ENCODE measurements at places on chromosomes 16 and 17.

DNA sequence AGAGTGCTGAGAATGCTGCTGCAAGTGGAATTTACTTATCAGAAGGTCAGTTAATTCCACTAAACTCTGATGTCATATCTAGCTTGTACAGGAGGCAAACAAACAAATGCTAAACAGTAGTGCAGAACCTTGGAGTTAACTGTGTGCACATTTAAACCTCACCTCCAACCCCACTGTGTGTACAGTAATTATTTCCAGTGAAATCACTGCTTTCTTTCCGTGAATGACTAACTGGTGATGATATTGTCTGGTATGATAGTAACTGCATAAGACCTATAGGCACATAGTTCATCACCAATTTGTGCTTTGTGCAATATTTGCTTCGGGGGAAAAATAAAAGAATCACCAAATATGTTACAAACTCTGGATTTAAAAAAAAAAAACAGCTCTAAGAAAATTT lies 492.5 kb upstream of the HSBP1 start:
- DNase-seq: no peak

DNA sequence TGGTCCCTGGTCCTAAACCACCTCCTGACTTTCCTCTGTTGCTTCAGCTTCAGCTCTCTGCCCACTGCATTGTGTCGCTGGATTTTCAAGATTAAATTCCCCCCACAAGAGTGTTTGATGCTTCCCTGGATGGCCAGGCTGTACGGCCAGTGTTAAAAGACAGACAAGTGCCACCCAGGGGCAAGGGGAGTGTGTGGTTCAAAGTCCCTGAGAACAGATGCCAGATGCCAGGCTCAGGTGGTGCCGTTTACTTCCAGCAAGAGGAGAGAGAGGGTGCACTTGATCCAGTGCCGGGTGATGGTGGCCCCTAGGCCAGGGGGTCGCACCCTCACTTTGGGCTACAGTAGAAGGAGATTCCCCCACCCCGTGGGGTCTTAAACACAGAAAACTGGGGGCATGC lies 109.2 kb downstream of the RPTOR start:
- no peak for DNase-seq

DNA sequence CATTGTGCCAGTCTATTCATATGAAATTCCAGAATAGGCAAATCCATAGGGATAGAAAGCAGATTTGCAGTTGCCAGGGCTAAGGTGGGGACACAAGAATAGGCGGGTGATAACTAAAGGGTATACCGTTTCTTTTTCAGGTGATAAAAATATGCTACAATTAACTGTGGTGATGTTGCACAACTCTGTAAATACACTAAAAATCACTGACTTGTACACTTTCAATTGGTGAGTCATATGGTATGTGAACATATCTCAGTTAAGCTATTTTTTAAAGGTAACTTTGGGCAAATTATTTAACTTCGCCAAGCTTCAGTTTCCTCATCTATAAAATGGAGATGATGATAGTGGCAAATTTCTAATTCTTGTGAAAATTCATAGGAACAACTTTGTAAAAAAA lies 65.9 kb downstream of the CDYL2 start:
- DNase-seq: no peak

GRCh38 chr17:40301315-40301714 lies 7.7 kb upstream of the RARA start:
- no peak for DNase-seq

DNA sequence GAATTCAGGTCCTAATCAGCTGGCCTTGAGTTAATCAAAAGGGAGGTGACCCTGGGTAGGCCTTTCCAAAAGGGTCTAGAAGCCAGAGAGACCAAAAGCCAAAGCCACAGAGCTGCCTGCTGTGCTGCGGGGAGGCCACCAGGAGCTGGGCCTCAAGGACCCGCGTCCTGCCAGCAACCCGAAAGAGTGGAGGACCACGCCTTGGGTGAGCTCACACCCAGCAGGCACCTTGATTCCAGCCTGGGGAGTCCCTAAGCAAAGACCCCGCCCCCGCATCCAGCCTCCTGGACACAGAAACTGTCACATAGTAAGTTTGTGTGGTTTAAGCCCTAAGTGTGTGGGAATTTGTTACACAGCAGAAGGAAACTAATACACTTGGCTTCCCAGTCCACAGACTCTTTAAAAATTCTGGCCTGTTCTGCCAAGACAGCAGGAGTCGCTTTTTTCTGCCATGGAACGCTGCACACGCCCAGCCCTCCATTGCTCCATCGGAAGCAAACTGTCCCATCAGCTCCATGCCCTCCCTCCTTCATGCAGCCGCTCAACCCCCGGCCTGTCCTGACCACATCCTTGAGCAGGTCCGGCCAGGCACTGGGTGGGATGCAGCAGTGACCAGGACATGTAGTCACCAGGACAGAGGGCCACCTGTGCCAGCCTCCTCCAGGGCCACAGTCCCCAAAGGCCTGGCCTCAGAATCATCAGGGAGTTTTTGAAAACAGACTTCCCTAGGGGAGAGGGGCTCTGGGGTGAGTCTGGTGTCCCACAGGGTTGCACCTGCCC lies 20.9 kb upstream of the RASD1 start:
- DNase-seq: no peak

DNA sequence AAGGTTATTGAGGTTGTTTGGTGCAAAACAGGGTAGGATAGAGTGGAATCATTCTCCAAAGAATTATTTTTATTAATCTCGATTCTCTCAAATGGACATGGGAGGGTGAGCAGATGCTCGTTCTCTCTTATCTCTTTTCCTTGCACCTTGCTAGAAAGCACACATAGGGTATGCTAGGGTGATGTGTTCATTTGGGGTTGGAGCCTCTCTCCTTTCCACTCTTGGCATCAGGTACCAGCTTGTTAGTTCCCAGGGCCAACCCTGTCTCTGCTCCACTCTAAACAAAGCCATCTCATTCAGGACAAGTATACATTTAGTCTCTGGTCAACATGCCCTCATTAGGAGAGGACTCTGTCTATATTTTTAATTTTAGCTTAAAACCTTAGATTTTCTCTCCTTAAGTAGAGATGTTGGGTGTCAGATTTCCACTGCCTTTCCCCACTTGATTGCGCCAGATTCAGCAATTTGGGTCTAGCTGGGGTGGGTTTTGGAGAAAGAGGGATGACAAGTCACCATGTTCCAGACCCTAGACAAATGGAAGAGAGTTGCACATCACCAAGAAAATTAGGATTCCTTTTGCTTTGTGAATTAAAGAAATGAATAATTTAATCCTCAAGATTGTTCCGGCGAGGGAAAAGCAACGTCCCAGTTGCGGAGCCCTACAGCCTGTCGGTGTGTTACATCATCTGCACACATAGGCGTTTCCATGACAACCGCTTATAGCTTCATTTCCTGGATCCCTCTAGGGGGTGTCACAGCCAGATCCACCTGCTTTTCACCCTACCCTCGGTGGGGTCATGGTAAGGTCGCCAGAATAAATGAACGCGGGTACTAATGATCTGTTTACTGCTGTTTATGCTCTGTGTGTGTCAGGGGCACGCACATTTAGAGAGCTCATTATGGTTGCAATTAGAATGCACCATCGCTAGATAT lies 41.6 kb downstream of the SNX11 start:
- DNase-seq: no peak

- peak; percentile 87 for DNase-seq
Observed at GRCh38 chr17:29615492-29616299, 7.0 kb downstream of the CORO6 start.

DNA sequence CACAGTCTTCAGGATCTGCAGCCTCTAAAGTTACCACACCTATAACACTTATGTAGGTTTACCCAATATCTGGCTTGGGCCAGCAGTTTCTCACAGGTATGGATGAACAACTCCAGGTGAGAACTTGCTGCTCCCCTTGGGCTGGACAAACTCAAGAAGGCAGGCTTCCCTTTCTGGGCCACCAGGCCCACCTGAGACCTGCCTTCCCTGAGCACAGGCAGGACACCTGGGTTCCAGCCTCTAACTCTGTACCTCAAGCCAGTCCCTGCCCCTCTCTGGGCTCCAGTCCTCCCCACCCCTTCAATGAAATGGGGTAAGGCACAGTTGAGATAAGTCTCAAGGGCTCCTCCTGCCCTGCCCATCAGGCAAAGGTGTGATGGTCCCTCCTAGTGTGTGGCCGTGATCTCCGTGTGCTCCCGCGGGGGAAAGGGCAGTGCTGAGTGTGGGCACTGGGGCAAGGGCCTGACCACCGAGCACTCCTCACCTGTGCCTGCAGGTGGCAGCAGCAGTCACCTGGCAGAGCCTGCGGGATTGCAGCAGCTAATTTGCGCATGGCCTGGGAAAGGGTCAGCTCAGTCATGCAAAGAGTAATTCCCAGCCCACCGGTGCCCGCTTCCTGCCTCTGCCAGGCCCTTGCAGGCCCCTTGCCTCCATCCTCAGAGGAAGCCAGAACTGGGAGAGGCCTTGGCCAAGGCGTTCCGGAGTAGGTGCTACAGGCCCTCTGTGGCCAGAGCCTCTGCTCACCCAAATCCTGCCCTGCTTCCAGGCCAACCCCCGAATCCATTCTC lies 28.2 kb upstream of the ADGRG1 start:
- DNase-seq: peak; percentile 55

GRCh38 chr16:73219176-73219575 lies 171.2 kb upstream of the ZFHX3 start:
- DNase-seq: no peak

DNA sequence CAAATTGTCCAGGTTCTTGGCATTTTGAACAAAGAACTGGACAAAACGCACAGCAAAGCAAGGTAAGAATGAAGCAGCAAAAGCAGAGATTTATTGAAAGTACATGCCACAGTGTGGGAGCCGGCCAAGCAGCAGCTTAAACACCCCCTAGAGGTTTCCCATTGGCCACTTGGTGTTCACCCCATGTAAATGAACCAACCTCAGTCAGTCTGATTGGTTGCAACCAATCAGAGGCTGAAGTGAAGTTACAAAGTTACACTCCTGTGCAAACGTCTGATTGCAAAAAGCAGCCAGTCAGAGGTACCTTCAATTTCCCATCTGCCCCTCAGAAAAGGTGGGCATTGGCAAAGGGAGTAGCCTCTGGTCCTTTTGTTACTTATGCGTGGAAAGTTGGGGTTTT lies 8.8 kb upstream of the ZNF263 start:
- DNase-seq: no peak

DNA sequence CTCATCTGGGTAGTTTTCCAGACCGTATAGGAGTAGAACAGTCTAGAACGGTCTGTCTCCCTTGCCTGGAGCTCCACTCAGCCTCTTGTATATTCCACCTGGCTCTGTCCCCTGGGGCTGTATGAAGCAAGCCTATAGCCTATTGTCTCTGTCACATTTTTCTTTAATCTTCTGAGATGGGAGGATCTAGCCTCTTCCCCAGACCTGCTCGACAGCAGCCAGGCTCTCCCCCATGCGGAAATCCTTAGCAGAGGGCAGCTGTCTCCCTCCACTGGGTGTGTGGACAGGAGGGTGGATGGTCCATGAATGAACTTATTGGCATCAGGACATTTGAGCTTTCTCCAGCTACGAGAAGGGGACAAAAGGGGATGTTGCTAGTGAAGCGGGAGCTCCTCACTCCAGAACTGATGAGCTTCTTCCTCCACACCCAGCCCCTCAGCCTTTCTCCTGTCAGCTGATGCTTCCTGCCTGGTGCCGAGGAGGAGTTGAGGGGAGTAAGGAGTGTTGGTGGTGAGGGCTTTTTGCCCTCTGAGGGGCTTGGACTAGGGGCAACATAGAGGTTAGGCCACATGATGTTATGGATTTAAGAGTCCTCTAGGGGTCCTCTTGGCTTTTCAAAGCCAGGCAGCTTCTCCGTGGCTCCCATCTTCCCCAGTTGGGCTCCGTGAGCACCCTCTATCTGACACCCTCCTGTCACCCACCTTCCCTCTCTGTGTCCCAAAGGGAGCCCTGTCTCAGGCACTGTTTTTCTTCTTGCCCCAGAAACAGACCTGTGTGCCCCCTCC lies 28.0 kb downstream of the ARHGAP23 start:
- DNase-seq: no peak

DNA sequence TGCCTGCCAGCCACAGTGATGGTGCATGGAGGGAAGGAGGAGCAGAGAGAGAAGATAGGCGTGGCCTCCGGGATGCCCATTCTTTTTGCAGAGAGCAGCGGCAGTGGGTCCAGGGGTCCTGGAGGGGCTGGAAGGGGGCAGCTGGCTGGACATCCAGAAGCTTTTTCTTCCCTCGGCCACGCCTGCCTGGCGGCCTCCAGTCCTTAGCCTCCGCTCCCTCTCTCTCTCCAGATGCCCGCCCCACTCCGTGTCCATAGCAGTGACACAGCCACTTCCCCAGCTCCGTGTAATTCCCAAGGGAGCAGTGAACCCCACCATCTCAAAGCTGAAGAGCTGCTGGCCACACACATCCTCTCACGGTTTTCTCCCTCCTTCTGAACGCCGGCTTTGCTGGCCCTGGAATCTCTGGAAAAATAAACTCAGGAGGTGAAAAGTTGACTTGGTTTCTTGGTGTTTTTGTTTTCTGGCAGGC lies 26.3 kb upstream of the CDC42EP4 start:
- no peak for DNase-seq

DNA sequence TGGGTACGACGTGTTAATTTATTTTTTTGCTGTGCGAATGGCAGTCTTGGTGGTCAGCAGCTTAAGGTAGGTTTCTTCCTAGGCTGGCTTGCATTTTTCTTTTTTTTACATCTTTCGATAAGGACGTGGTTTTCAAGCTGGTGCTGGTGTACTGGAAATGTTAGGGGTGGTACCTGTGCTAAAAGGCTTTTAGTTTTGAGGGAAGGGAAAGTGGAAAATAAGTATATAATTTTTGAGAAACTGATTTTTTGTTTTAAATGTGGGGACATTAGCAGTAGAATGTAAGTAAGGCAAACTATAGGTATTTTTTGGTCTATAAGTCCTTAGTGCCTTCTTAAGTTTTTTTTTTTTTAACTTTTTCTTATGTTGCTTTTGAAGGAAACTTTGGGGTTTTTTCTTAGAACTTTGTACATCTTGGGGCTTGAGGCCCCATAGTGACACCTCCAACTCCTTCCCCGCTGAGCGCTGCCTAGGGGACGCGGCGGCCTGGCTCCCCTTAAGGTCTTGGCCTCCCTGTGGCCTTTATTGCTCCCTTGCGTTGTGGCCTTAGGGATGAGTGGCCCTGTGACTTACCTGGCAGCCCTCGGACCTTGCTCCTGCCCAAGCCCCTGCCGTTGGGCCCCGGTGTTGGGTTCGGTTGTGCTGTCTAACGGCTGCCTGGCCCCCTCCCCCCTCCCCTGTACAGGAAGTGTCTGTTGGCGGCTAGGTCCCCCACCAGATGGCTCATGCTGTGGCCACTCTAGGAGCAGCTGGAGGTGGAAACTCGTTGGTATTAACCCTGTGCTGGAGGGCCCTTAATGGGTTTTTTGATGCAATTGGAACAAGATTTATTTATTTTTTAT lies 88.0 kb upstream of the RPRML start:
- peak; percentile 91 for DNase-seq

GRCh38 chr16:85908444-85908843 lies 9.5 kb downstream of the IRF8 start:
- peak; percentile 85 for DNase-seq
